ENCODE measurements at places on chromosomes 1 and 21.

GRCh38 chr1:7302873-7303272, 468.2 kb upstream of the VAMP3 start:
- no peak for DNase-seq

- DNase-seq, result no peak
Observed at GRCh38 chr1:170156594-170156993, 10.8 kb downstream of the NTMT2 start.

DNA sequence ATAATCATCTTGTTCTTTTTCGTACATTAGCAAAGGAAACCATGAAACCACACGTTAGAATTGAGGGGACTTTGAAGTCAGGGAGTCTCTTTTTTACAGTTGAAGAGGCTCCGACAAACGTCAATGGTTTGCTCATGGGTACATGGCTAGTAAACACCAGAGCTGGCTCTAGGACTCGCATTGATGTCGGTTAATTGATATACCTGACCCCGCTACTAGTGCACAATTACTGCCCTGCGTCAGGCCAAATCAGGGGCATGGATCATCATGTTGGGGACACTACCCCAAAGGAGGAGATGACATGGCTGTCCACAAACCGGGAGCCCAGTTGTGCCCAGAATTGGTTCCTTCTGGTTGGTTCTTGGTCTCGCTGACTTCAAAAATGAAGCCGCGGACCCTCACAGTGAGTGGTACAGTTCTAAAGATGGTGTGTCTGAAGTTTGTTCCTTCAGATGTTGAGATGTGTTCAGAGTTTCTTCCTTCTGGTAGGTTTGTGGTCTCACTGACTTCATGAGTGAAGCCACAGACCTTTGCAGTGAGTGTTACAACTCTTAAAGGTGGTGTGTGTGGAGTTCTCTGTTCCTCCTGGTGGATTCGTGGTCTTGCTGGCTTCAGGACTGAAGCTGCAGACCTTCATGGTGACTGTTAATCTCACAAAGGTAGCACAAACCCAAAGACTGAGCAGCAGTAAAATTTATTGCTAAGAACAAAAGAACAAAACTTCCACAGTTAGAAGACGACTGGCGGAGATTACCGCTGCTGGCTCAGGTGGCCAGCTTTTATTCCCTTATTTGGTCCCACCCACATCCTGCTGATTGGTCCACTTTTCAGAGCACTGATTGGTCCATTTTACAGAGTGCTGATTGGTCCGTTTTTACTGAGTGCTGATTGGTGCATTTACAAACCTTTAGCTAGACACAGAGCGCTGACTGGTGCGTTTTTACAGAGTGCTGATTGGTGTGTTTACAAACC, 126.9 kb upstream of the ERRFI1 start:
- DNase-seq, result no peak

DNA sequence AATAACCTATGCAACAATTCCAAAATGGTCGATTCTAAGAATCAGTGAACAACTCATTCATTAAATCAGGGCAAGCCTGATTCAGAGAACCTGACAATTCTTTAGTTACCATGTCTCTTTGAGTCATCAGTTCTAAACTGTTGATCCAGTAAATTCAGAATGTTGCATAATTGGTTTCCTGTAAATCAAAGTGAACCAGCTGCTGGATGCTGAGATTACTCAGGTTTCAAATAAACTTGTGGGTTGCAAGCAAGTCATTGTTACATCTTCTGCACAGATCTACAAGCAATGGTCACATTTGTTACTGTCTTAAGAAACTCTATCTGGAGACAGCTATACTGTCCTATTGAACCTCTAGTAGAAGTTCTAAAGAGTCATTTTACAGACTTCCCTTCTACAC, 16.5 kb downstream of the PLA2G2D start:
- DNase-seq, result no peak

- DNase-seq, result no peak
Observed at GRCh38 chr21:25942135-25942534, 207.4 kb downstream of the GABPA start.

DNA sequence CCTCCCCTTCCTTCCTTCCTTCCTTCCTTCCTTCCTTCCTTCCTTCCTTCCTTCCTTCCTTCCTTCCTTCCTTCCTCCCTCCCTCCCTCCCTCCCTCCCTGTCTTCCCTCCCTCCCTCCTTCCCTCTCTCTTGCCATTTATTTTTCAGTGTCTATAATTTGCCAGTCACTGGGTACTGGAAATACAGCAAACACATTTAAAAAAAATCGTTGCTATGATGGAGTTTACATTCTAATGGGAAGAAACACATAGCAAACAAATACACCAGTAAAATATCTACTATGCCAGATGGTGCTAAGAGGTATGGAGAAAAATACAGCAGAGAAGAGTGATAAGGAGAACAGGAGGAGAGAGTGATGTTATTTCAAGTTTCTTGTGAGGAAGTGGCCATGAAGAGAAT, 309.5 kb downstream of the CTH start:
- DNase-seq, result no peak

DNA sequence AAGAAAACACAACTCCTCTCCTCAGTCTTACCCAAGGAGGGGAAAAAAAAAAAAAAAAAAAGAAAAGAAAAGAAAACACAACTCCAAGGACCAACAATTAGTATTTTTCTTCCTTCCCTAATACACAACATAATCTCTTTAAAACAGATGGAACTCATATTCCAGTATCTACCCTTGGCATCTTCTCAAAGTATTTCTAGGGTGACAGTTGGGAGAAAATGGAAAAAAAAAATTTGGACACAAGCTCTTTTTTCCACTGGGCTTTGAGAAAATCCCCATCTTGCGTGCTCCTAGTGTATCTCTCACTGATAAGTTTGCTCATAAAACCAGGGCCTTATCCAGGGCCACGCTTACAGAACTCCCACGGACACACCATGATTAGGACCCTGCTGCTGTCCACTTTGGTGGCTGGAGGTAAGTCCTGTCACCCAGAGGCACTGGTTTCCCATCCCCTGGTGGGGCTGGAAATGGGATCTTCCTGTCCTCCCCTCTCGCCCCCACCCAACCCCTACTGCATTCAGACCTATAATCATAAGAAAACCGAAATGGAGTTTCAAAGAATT, at the start of gene CELA2B:
CELA2B (plus strand) TSS at position 353 of the 563 bp plus-strand sequence; CDS start at position 375, 22 bp downstream.
- DNase-seq, result peak; percentile 68

Data from G401 (cell line).